Mesendoderm (in vitro differentiated cells): ENCODE measurements at places on chromosomes 6 and 20.

GRCh38 chr6:152943260-152943897, 39.5 kb downstream of the FBXO5 start:
- no peak for DNase-seq

- DNase-seq = no peak
Observed at GRCh38 chr20:47088335-47088734, 193.7 kb downstream of the EYA2 start.

GRCh38 chr6:42302411-42302810, 84.8 kb upstream of the MRPS10 start:
- DNase-seq = no peak

DNA sequence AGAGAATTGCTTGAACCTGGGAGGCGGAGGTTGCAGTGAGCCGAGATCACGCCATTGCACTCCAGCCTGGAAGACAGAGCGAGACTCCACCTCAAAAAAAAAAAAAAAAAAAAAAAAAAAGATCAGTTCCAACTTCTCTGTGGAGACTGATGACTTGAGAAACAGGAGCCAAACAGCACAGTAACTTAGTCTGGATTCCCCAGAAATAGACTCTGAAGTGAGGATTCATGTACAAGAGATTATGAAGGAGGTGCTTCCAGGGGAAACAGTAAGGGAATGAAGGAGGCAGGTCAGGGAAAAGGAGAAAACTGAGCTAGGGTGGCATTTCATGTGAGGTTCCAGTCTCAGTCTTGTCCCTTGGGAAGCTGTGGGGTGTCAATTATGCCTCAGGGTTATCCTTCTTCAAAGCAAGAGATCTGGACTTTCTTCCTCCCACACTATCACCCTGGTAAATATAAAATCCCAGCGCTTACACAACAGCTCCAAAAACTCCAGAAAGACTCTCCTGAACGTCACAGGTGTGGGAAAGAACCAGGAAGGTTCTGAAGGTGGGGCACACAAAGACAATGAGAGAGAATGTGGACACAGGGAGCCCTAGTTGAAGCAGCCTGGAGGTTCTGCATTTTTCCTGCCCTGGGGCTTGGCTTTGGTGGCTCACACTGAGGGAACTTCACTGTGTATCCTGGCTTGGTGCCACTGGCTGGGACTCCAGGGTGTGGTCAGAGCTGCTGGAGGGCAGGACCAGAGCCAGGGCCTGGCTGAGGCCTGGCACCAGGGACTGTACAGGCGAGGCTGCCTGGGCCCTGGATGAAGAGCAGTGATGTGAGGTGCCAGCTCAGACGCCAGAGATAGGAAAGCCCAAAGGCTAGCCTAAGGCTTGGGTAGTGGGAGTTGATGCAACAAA, 46.8 kb downstream of the PCNA start:
- peak; percentile 21 for DNase-seq

GRCh38 chr6:145725570-145725969, 9.8 kb downstream of the EPM2A start:
- DNase-seq = no peak

DNA sequence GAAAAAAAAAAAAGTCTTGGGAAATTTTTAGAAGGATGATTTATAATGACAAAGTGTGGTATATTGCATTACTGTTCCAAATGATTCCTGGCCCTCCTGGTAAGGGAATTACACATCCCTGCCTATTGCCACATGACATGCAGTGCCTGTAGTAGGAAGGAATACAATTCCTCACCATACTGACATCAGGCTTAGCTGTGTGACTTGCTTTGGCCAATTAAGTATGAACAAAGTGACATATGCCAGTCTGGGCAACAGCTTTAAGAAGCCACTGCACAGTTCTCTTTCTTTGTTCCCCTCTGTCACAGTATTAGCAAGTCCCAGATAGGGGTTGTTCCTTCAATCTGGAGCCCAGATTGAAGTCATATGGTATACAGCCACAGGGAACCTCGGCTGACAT, 100.5 kb downstream of the KIF13A start:
- DNase-seq = no peak

DNA sequence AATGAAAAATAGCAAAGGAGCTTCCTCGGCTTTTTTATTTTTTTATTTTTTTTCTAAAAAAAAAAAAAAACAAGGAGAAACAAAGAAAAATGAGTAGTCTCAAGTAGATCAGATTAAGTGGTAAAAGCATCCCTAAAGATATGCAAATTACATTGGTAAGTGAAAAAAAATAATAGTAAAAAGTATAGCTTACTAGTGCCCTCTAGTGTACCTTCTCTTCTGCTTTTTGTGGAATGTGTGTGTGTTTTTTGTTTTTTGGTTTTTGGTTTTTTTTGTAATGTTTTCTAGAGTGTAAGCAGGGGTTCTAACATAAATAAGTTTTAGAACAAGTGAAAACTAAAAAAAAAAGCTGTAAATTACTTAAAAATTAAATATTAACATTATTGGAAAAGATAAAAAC, 1062.0 kb downstream of the HACE1 start:
- peak; percentile 32 for DNase-seq

GRCh38 chr20:38730989-38731737, 6.9 kb downstream of the SLC32A1 start:
- peak; percentile 85 for DNase-seq

DNA sequence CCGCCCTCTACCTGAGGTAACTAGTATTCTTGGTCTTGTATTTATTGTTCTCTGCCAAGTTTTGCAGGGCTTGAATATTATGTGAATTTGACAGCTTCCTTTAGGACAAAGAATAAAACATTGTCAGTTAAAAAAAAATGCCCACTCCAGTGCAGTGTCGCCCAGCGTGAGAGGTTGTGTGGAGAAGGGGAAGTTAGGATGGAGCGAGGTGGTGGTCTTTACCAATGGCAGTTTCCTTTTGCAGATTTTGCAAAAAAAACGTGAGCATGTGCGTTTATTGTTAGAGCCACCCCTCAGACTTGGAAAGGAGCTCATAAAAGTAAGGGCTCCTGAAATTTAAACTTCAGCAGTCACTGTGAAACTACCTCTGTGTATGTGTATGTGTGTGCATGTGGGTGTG, 28.3 kb downstream of the UST start:
- DNase-seq = no peak

- no peak for DNase-seq
Observed at GRCh38 chr6:150761771-150762170, 103.7 kb upstream of the MTHFD1L start.

DNA sequence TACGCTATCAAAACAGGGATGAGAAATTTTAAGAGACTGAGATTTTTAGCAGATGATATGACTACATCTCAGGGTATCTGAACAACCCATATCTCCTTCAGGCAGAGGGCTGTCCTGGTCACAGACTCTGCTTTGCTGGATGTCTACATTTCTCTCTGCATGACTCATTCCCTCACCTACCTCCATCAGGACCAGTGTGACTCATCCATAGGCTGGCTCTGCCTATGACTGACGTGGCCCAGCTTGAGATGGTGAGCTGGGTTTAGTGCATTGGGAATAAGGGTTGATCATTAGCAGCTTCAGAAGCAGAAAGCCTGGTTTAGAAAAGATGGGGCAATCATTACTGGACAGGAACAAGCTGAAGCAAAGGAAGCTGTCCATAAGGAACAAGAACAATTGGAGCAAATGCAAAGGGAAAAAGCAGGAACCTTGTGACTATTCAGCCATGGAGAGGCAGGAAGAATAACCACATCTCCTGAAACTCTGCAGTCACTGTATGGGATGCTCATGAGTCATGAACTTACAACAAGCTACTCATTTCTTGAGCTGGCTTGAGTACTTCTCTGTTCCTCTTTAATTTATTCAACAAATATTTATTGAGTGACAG, 86.4 kb upstream of the CBLN4 start:
- DNase-seq = peak; percentile 1

DNA sequence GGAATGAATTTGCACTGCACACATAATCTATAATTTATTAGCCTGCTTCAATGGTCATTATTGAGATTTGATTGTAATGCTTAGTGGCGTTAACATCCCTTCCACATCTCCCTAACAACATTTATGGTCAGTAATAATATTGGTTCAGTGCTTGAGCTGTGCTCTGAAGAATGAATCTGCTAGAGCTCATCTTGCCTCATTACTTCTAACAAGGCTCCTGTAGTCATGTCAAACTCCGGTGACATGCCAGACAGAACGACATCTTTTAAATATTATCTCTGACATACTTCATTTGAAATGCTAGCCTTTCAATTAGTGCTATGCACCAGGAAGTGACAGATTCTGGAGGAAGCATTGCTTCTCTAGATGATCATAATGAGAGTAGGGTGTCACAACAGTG, 240.3 kb upstream of the BTBD3 start:
- no peak for DNase-seq

- DNase-seq = no peak
Observed at GRCh38 chr20:11851646-11852045, 66.0 kb upstream of the BTBD3 start.

GRCh38 chr6:110556317-110557110, 80.1 kb upstream of the SLC22A16 start:
- no peak for DNase-seq

DNA sequence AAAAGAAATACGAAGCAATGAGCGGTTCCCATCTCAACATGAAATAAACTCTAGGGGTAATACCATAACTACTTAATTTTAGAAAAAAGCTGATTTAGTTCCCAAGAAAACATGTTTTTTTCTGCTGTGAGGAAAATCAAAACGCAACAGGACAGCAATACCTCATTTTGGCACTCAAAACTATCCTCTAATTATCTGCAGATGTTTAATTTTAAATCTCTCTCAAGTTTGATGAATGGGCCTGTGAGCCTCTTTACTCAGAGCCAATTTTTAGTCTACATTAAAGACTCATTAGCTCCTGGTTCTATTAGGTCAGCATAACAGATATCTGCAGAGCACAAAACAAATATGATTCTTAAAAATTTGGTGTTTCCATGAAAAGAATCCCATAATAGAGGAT, 28.1 kb downstream of the RNF24 start:
- no peak for DNase-seq

- DNase-seq = no peak
Observed at GRCh38 chr6:131739136-131739535, 28.3 kb upstream of the CTAGE9 start.

- DNase-seq = no peak
Observed at GRCh38 chr6:28336284-28337120, 554 bp upstream of the ZSCAN31 start.

DNA sequence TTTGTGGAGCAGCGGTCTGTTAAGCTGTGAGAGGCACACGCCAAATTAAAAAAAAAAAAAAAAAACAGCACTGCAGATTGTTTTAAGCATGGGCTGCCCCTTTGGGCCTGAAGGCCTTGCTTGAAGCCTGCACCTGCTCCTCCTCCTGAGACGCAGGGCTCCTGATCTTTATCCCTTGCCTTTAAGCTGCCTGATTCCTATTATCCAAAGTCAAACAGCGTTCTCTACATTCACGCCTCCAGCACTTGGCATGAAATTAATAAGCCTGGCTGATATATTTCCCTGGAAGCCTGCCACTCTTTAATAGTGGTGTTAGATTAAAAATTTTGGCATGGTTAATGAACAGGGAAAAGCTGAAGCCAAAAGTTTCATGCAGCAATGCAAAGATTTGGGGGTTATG, 163.9 kb downstream of the FAXC start:
- DNase-seq = no peak

GRCh38 chr20:8073024-8073832, 53.7 kb upstream of the TMX4 start:
- DNase-seq = peak; percentile 98

- peak; percentile 82 for DNase-seq
Observed at GRCh38 chr6:27582928-27583725, 110.2 kb upstream of the ZNF184 start.

DNA sequence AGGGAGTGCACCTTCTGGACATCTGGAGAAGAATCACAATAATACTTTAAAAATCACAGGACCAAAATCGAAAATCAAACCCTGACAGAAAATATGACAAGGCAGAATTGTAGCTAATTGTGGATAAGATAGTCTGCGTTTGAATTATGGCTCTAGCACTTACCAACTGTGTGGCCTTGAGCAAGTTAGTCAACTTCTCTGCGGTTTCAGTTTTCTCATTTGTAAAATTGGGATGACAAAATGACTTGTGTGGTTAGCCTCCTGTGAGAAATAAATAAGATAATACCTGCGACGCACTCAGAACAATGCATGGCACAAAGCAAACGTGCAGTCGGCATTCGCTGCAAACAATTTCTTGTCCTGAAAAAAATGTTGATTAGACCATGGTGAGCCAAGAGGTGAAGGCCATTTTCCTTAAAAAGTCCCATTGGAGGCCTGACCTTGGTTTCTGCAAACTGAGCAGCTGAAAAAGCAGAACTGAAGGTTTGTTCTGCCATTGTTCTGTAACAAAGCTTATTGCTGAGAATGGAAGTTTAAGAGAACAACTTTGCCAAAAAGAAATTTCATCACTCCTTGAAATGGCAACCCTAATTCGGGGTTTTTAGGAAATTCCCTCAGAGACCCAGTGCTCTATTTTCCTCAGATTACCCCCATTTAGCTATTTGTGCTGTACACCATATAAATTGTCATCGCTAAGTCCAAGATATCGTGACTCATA, 266.3 kb downstream of the ERMARD start:
- no peak for DNase-seq

- no peak for DNase-seq
Observed at GRCh38 chr20:833121-833449, 430 bp upstream of the FAM110A start.

GRCh38 chr6:76682842-76683241, 610.4 kb upstream of the IMPG1 start:
- peak; percentile 15 for DNase-seq

- peak; percentile 95 for DNase-seq
Observed at GRCh38 chr20:11235058-11235457, 561.3 kb upstream of the JAG1 start.

- no peak for DNase-seq
Observed at GRCh38 chr6:162917506-162917905, 189.7 kb downstream of the PACRG start.

GRCh38 chr20:63740627-63741353, 1.2 kb downstream of the SLC2A4RG start:
- peak; percentile 88 for DNase-seq

DNA sequence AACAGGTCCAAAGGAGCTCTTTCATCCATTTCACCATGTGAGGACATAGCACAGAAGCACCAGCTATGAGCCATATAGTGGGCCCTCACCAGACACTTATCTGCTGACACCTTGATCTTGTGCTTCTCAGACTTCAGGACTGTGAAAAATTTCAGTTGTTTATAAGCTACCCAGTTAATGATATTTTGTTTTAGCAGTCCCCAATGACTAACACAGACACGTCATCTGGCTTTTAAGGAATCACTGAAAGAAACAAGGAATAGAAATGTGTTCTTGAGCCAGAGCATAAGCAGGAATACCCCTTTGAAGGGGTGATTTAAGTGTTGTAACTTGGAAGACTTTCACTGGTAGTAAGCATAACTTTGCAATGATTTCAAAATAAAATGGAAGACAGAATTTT, 214.7 kb upstream of the PTCHD4 start:
- no peak for DNase-seq
